GM12878 (cell line): ENCODE measurements at places on chromosomes 7 and 10.
A peak's percentile ranks its signal among the peaks of the same experiment; 100 is the strongest.

DNA sequence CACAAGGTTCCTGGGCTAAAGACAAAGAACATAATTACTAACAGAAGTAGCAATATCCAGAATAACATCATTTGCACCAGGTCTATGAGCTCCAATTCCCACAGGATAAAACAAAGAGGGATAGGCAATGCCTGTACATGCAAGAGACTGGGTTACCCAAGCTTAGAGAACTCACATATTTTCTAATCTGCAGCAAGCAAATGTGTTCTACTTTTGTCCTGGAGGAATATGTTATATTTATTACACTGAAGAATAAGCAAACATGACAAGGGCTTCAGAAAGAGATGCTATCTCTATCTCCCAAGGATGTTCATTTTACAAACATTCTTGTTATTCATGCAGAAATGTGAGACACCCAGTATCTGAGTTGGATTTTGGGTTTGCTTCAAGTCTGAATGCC is 118.6 kb downstream of the MDFIC start:
- DNase-seq: no peak

DNA sequence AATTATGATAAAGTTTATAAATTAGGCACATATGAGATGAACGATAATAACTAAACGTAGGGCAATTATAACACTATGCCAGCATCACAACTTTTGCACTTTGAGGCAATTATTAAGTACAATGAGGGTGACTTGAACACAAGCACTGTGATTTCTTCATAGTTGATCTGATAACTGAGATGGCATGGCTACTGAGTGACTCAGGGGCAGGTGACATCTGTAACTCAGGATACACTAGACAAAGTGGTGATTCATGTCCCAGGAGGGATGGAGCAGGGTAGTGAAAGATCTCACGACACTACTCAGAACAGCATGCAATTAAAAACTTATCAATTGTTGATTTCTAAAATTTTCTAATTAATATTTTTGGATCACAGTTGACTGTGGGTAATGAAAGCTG is 98.3 kb upstream of the ARHGAP21 start:
- DNase-seq: no peak

DNA sequence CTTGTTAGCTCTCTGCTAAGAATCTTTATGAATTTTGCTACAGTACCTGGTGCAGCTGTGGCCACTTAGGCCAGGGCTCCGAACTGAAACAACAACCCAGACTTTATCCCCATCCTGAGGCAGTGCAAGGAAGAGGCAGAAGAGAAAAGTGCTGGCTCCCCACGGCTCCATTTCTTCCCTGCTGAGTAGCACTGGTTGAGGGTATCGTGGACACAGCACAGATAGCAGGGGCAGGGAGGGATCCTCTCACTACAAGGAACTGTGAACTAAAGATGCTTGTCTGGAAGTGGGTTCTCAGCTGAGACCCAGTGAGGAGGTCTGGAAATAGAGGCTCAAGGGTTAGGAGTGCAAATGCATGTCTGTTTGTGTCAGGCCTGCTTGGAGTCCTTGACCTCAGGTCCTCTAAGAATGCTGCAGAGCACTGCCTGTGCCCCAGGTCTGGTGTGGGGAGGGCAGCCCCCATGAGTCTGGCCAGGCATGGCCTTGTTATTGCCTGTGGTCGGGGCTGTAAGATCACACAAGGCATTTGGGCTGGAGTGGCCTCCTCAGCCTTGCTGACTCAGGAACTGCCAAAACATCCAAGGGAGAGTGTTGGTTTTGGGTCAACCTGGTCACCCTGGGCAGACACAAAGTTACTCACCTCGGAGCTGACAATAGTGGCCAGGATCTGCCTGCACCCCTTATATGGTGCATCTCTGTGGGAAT is 58.1 kb downstream of the DMBT1 start:
- no peak for DNase-seq

DNA sequence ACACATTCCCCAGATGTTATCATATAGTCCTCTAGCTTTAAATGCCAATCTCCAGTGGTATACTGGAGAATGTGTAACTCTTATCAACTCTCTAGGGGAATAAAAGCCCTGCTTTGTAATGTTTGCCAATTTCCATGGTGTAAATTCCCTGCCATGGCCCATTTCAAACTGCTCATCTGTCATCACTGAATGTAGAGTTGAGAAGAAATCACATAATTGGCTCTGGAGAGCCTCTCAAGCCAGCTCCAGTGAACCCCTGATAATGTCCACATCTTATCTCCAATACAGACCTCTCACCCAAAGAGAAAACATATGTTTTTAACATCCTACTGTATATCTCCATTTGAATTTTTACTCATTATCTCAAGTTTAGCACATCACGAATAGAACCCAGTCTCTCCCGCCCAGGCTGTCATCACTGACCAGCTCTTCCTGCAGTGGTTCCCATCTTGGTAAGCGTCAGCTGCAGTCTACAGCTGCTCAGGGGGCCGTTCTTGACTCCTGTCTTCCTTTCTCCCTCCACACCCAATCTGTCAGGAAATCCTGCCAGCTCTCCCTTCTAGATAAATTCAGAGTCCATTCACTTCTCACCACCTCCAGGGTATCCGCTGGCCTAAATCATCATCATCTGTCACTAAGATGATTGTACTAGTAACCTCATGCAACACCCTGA is 332.4 kb downstream of the FRMD4A start:
- DNase-seq: no peak

DNA sequence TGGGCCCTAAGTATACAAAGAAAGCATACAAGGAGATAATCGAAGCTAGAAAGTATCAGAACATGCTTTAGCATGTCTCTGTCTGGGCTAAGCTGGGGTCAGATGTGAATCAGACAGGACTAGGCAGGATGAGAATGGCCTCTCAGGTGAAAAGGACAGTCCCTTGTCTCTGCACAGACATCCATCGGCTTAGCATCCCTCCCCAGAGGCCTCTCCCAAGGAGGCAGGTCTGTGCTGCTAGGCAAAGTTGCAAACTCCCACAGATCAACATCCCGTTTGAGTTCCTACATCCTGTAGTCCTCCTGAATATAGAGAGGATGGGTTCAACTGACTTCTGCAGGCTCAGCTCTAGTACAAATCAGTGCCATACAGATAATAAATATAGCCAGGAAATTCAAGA is 24.5 kb downstream of the CHST15 start:
- no peak for DNase-seq

- DNase-seq: no peak
Measured at GRCh38 chr10:47175181-47176123, 124.5 kb upstream of the GDF10 start.

- DNase-seq: no peak
Measured at GRCh38 chr10:123807444-123808035, 84.1 kb downstream of the CPXM2 start.

- no peak for DNase-seq
Measured at GRCh38 chr7:27587429-27587828, 75.3 kb downstream of the HIBADH start.

DNA sequence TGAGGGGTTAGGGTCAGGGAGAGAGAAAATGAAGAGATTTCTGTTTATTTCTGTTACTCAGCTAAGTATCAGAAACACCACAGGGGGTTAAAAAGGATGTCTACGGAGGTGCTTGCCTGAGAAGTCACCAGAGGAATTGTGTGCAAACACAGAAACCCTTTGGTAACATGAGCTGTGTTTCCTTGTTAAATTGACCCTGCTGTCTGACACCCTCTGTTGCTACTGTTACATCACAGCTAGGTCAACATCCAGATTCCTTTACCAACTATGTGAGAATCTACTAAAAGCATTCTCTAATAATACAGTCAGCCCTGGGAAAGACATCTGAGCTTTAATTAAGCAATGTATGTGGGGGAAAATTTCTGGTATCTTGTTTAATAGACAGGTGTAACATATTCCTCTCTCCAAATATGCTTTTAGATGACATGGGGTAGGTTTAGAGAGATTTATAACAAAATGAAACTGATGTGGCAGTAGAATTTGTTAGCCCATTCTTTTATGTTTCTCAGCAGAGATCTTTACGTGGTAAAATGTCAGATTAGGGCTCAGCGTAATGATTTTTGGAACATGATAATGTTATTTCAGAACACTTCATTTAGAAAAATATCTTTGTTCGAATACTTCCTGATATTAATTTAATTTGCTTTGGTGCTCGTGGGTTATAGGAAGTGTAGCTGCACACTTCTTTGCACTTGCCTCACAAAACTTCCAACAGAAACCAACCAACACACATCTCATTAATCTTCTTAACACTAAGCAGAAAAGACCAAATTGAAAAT is 168.0 kb upstream of the AHR start:
- DNase-seq: no peak

- DNase-seq: no peak
Measured at GRCh38 chr7:100711369-100711768, 5.4 kb downstream of the POP7 start.

- no peak for DNase-seq
Measured at GRCh38 chr10:43237128-43237527, 29.7 kb downstream of the RASGEF1A start.

GRCh38 chr7:108818742-108819141 is 249.1 kb downstream of the DNAJB9 start:
- no peak for DNase-seq

DNA sequence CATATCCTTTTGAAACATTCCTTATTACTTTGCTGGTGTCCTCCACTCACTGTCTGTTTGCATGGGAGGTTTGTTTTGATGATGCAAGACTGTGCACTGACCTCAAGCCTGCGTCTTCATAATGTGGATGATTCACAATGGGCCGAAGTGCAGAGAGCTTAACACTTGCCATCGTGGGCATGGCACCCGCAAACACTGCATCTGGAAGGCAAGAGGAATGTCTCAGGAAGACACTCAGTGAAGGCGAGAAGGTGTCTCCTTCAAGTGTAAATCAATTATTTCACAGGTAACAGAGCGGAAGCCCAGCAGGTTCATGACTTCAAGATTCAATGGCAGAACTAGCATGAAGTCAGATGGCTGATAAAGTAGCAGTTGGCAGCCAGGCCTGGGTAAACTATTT is 98.1 kb downstream of the DPY19L1 start:
- no peak for DNase-seq

DNA sequence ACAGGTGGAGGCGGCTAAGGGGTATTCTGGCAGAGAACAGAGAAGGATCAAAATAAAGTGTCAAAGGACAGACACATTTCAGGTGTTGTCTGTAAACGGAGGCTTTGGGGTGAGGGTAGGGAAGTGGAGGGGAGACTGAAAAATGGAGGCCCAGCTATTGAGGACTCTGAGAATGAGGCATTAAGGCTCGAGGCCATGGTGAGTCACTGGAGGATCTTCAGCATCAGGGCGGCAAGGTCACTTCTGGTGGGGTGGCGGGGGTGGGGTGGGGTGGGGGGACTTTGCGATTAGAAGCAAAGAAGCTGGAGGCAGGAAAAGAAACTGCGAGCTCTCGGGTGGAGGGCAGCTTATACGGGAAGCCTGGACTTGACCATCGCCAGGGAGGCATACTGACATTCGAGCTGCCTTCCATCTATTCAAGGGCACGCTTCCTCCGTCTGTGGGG is 58.4 kb upstream of the PCGF5 start:
- no peak for DNase-seq

GRCh38 chr7:44565795-44566559 is 7.7 kb downstream of the DDX56 start:
- no peak for DNase-seq

DNA sequence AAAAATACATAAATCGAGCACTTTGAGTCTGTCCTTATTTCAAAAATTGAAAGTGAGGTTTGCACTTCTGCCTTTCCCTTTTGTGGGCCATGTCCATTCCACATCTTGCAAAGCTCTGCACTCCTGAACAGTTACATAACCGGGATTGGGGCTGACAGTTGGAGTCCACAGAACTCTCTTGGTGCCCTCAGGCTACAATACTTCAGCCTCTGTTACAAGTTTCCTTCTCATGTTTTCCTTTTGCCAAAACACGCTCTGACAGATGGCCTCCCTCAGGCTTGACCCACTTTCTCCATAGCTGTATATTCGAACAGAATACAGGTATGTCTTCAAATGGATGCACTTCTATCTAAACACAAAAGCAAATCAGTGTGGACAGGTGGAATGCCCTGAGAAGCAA is 335.9 kb downstream of the WDR37 start:
- DNase-seq: no peak

- DNase-seq: no peak
Measured at GRCh38 chr7:40213856-40214255, 79.1 kb downstream of the SUGCT start.

GRCh38 chr10:70504521-70505358 is 26.2 kb downstream of the PALD1 start:
- DNase-seq: no peak

GRCh38 chr10:17257466-17258321 is 29.7 kb downstream of the VIM start:
- DNase-seq: peak; percentile 16

DNA sequence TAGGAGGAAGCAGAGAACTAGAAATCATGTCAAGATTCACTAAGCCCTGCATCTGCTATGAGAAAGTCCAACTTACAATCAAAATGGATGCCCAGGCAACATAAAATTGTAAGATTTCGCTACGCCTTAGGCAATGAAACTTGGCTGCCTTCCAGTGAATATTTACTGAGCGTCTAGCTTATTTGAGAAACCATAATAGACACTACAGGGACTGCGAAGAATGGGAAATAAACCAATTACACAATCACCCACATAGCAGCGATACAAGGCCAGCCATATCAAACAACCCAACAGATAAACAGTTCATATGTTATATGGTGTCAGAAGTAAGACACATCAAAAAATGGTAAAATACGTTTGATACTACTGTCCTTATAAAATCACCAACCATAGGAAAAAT is 545.0 kb upstream of the C7orf33 start:
- no peak for DNase-seq

GRCh38 chr7:34727464-34727995 is 69.5 kb downstream of the NPSR1 start:
- no peak for DNase-seq

DNA sequence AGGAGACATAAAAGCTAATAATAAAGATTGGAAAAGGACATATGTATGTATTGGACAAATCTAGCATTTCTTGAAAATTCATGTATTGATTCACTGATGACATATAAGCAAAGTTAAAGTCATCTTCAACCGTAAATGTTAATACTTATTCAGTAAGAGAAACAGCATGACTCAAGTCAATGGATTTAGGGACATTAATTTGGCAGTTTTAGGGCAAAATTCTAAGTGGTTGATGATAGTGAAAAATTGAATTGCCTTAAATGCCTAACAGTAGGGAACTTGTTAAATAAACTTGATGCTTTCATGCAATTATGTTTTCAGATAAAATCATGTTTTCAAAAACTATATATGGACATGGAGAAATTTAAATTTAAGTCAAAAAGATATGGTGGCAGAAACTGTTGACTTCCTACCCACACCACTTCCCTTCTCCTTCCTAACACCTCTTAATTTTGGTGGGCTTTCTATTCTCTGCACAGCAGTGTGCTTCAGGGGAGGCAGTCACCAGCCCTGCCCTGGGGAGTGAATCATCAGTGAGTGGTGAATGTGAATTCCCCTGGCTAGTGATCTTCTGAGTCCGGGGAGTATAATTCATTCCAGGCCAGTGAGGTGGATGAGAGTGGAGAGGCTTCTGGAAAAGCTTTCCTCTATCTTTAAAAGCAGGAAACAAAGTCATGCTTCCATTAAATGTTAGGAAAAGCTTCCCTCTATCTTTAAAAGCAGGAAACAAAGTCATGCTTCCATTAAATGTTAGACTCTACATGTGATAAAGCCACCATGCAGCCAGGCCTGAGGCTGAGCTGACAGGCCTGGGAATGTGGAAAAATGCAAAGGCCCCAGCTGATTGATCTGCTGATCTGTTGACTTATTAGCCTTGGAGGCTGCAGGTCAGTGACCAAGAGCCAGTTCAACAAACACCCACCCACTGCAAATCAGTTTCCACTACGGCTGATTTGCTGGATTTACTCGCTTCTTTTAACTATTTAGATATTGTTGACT is 25.2 kb upstream of the ITGB1 start:
- DNase-seq: no peak

- DNase-seq: no peak
Measured at GRCh38 chr7:158097453-158098124, 490.0 kb downstream of the PTPRN2 start.
